LHCN-M2 (cell line): ENCODE measurements at places on chromosomes 13 and 19. TPM values are rescaled to one million over a fixed set of nuclear protein-coding genes. Genes with fewer than 3 reads are reported as not detected.

DNA sequence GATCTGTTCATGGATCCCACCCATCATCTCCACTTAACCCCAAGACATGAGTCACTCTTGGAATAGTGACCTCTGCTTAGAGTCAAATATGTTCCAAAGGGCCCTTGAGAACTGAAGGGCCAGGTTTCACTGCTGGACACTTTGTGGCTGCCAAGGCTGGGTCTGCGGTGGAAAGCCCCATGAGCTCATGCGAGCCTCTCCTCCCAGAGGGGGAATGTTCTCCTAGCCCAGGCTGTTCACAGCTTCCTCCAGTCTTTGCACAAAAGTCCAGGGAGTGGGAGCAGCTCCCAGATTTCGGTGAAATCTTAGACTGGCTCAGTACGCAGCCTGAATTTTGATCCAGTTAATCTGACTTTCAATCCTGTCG, 732 bp upstream of the DCLK1 start:
- DNase-seq, result peak; percentile 40

DNA sequence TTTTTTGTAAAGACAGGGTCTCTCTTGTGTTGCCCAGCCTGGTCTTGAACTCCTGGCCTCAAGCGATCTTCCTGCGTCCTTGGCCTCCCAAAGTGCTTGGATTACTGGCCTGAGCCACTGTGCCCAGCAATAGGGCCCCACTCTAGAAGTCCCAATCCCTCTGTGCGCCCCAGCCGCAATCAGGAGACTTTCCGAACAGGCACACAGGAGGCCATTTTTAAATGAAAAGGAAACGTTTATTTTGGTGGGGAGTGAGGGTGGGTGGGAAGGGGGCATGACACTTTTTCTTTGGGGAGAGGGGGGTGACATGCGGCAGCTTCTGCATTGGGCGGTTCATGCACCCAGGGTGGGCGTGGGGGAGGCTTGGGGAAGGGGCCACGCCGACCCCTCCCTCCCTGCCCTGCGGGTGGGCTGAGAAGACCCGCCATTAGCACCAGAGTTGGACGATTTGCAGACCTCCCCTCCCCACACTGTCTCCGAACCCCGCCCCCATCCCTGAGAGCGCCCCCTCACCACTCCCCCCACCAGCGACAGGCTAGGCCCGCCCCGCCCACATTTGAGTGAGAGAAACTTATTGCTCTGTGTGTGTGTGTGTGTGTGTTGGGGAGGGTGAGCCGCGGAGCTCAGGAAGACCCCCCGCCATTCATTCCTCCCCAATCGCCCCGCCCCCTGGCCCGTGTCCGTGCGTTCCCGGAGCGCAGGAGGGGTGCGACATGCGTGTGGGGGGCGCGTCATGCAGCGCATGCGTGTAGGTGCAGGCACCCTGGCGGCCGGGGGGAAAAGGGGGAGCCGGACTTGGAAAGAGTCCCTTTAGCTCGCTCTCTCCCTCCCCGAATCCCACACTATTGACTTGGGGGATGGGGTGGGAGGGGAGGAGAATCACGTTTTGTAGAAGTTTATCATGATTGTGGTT, 17.2 kb downstream of the KCNC3 start:
- DNase-seq, result no peak

GRCh38 chr19:52584736-52585440, 14.8 kb downstream of the ZNF701 start:
- no peak for DNase-seq

DNA sequence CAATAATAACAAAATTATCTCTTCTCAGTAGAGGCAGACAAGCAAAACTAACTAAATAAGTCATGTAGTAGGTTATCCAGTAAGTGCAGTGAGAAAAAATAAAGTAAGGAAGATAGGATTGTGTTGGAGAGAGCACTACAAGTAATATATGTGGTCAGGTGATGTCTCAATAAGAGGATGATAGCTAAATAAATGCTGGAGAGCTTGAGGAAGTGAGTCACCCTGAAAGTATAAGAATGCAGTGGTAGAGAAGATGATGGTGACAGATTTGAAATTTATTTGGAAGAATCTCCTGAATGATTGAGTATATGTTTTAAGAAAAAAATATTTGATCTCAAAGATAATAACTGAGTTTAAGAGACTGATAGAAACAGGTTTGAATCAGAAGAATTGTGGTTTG, 152.2 kb upstream of the PRR20A start:
- DNase-seq, result no peak

DNA sequence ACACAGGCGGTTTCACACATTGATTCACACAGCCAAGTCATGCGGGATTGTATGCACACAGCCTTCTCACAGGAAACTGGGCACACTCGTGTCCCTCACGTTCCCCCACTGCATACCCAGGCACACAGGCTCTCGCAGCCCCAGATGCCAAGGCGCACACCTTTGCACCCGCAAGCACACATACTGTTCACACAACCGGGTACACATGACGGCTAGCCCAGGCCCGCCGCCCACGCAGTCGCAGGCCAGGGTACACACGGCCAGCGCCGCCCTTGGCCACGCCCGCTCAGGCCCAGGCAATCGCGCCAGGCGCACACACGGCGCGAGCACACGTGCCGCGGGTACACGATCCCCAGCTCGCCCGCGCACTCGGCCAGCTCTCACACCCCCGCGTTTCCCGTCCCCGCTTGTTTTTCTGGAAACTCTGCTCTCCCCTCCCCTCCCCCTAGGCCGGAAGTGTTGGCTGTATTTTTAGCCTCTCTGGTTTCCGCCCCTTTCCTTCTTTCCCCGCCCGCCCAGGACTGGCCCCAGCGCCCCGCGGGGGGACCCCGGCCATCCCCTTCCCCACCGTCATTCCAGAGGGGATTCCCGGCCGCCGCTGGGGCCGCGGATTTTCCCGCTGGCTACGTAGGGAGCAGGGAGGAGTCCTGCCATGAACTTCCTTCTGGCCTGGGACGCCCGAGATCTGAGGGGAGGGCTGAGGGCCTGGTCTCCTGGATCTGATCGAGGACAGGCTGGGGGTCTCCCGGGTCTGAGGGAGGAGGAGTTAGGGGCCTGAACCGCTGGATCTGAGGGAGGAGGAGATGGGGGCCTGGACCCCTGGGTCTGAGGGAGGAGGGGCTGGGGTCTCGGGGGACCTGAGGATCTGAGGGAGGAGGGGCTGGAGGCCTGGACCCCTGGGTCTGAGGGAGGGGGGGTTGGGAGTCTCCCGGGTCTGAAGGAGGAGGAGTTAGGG, 4.0 kb upstream of the ZFP36 start:
- peak; percentile 87 for DNase-seq

DNA sequence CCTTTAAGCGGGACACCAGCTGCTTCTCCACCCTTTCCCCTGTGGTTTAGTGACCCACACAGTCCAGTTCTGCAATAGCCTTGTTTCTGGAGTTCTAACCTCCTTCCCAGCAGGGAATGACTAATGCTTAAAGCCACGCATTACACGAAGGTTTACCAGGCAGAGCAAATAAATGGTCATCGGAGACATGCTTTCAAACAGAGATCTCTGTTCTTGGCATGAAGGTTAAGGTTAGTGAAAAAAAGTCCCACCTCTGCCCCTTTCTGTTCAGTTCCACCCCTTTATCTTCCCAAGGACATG, 25.3 kb upstream of the MEDAG start:
- DNase-seq, result peak; percentile 96

- DNase-seq, result no peak
Observed at GRCh38 chr19:52936151-52936953, 13.1 kb upstream of the ZNF888 start.

DNA sequence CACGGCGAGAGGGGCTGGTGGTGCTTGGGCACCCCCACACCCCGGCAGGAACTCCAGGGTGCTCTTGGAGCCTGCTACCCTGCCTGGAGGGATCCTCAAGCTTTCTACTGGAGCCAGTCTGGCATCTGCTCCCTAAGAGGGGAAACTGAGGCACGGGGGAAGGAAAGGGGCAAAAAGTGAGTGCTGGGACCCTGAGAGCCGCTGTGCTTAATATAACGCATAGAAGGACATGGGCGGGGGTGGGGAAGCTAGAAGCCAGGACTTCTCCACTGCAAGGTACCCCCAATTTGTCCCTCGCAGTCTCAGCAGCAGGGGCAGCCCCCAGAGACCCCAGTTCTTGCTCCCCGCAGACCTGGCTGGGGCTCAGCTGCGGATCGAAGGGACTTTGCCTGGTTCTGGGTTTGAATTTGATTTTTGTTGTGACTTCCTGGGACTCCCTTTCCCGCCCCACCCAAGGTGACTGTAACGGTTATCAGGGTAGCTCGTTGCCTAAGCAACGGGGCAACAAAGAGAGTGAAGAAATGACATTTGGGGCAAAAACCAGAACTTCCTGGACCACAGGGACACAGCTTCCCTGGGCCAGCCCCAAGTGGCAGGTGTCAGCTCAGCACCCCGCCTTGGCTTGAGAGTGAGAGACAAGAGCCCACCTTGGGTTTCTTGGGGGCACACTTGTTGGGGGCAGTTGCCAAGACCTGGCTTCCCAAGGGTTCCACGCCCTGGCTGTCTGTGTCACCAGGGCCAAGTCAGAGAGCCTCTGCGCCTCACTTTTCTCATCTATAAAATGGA, 638 bp downstream of the ADGRE5 start:
- DNase-seq, result peak; percentile 64

GRCh38 chr19:53057904-53058580, 13.5 kb downstream of the ERVV-2 start:
- peak; percentile 8 for DNase-seq

GRCh38 chr13:40433577-40433976, 232.9 kb downstream of the FOXO1 start:
- DNase-seq, result no peak

- peak; percentile 26 for DNase-seq
Observed at GRCh38 chr19:38433268-38433733, at the start of gene RYR1. RYR1 (plus strand) TSS chr19:38433691; CDS start chr19:38433830, 139 bp downstream.

- DNase-seq, result peak; percentile 92
Observed at GRCh38 chr13:37495046-37495445, 103.5 kb downstream of the POSTN start.

DNA sequence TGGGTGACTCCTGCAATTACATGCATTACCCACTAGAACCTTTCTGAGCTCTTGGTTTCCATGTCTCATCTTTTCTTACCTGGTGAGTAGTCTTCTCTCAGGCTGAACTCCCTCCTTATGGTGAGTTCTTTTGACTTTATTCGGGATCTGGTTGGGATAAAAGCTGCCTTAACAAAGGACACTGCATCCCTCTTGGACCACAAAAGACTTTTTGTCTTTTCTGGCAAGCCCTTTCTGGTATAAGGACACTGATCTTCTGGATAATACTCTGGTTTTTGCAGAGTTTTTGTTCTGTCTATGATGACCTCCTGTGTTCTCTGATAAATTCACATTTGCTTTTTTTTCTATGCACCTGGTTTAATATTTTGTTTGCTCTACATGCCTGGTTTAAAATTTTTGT, 66.7 kb downstream of the SLITRK1 start:
- no peak for DNase-seq

- DNase-seq, result no peak
Observed at GRCh38 chr13:28819735-28820098, 422 bp upstream of the MTUS2 start.

DNA sequence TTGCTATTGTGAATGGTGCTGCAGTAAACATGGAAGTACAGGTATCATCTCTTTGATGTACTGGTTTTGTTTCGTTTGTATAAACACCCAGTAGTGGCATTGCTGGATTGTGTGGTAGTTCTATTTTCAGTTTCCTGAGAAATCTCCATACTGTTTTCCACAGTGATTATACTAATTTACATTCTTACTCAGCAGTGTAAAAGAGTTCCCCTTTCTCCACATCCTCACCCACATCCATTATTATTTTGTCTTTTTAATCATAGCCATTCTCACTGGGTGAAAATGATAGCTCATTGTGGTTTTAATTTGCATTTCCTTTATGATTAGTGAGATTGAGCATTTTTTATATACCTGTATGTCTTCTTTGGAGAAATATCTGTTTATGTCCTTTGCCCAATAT, 62.3 kb upstream of the PARP4 start:
- no peak for DNase-seq

GRCh38 chr13:98004107-98004506, 50.6 kb downstream of the IPO5 start:
- DNase-seq, result peak; percentile 57

DNA sequence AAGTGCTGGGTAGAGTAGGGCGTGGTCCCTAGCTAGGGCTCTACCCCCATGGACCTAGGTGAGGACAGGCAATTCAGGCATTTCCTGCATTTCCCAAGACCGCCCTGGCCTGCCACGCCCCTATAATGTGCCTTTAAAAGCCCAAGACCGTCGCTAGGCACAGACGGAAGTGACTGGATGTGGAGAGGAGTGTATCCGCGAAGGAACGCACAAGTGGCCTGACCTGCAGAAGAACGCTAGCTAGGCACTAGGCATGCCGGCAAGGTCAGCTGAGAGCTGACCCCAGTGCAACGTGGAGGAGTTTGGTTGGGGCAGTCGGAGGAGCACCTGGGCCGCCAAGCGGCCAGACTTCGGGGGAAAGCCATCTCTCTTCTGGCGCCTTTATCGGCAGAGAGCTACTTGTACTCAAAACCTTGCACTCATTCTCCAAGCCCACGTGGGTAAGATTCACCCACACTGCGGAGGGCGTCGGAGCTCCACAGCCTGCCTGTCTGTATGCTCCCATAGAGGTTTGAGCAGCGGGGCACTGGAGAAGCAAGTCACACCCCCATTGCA, 370.0 kb downstream of the FGF9 start:
- DNase-seq, result no peak

DNA sequence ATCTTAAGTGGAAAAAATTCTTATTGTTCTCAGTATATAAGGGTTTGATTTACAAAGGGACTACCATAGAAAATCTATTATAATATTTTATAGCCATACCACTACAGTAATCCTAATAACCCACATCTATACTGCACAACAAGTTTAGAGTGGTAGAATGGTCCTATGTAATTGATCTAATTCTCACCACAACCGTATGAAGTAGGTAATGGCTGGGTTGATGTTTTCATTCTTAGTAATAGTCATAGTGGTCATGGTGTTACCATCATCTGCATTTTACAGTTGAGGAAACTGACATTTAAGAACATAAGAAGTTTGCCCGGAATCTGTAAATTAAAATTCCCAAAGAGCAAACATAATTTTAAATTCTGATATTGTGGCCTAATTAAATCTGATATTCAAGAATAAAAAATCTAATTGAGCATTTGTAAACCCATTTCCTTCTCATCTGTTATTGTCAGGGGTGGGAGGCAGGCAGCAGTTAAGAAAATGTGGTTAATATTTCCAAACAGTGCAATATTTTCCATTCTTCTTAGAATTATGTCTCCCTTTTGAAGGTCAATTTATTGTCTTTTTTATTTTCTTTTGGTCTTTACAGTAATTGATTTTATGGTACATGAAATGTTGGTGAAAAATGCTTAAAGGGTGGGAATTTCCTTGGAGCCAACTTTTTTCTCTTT, 65.6 kb downstream of the DHRS12 start:
- DNase-seq, result no peak

Gene GPR18
- total RNA-seq, result not detected in 2 replicates

Gene LILRB4
- not detected in 2 replicates for total RNA-seq

Gene PRX
- total RNA-seq, result 1.6 and 1.8 TPM in 2 replicates

Gene TMEM150B
- not detected in 2 replicates for total RNA-seq

Gene CCL25
- total RNA-seq, result not detected in 2 replicates

Gene EPS8L1
- total RNA-seq, result 2.0 and 2.2 TPM in 2 replicates

Gene LRP3
- 63.6 and 67.1 TPM in 2 replicates for total RNA-seq
